ENCODE measurements at places on chromosomes 7 and 10. TPM values are rescaled to one million over a fixed set of nuclear protein-coding genes. Genes with fewer than 3 reads are reported as not detected.

DNA sequence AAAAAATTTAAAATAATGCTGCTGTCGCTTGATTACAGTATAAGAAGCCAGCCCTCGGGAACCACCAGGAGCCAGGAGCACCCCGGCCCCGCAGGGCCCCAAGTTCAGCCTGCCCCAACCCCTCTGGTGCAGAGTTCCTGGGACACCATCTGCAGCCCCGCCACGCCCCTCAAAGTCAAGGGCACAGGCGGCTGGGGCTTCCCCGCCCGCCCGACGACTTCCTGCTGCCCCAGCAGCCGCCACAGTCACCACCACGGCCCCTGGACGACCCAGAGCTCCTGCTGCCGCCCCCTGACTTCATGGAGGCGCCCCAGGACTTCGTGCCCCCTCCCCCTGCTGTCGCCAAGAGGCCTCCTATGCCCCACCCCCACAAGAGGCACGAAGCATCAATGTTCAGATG, 103.6 kb upstream of the PDSS1 start:
- no peaks in the 10 kb centered on the region for H3K36me3 ChIP-seq
- H3K27ac ChIP-seq, result no peak overlapping the region
- H3K4me3 ChIP-seq, result no peak overlapping the region
- no peak for DNase-seq
- no peaks in the 10 kb centered on the region for H3K27me3 ChIP-seq
- no peaks in the 10 kb centered on the region for H3K4me1 ChIP-seq

- H3K36me3 ChIP-seq, result no peaks in the 10 kb centered on the region
- H3K27ac ChIP-seq, result no peak overlapping the region
- H3K27me3 ChIP-seq, result no peaks in the 10 kb centered on the region
- H3K4me3 ChIP-seq, result no peak overlapping the region
- no peaks in the 10 kb centered on the region for H3K4me1 ChIP-seq
- no peak for DNase-seq
Observed at GRCh38 chr7:50982626-50983025, 199.9 kb upstream of the GRB10 start.

TMEM213 gene
- not detected for total RNA-seq

DNA sequence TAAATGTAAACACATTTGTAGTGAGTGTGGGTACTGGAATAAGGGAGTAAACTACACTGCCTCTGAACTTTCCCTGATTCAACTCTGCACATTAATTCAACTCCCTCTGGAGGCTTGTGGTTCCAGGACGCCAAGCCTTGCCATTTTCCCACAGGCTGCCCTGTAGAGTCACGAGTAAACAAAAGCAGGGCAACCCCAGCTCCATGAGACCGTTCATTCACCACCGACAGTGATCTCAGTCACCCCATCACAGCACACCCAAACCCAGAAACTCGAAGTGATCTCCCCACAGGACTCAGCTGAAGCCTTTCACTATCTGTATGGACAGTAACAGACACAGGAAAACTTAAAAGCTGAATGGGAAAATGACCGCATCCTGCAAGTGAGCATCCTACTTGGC, 218.8 kb upstream of the FRMD4A start:
- no peak overlapping the region for H3K27ac ChIP-seq
- peaks cover 8% of the 10 kb centered on the region for H3K4me1 ChIP-seq
- H3K27me3 ChIP-seq, result no peaks in the 10 kb centered on the region
- peaks cover 10% of the 10 kb centered on the region for H3K36me3 ChIP-seq
- no peak overlapping the region for H3K4me3 ChIP-seq
- no peak for DNase-seq

DNA sequence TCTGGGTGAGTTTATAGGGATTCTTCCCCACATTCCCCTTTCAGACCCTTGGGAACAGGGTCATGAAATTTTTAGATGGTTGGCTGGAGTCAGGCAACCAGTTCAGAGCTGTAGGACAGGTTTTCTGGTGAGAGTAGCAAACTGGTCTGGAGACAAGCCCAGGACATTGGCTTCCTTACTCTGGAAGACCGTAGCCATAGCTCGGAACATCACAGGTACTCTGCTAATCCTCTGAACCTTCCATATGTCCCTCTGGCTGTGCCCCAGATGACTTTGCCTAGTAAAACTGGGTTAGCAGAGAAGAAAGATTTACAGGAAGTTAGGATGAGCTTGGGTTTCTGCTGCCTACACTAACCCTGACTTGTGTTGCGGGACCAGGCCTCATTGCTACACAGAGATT, 104.5 kb upstream of the MKLN1 start:
- no peaks in the 10 kb centered on the region for H3K36me3 ChIP-seq
- H3K4me1 ChIP-seq, result peaks cover 21% of the 10 kb centered on the region
- no peak overlapping the region for H3K27ac ChIP-seq
- H3K4me3 ChIP-seq, result no peak overlapping the region

DNA sequence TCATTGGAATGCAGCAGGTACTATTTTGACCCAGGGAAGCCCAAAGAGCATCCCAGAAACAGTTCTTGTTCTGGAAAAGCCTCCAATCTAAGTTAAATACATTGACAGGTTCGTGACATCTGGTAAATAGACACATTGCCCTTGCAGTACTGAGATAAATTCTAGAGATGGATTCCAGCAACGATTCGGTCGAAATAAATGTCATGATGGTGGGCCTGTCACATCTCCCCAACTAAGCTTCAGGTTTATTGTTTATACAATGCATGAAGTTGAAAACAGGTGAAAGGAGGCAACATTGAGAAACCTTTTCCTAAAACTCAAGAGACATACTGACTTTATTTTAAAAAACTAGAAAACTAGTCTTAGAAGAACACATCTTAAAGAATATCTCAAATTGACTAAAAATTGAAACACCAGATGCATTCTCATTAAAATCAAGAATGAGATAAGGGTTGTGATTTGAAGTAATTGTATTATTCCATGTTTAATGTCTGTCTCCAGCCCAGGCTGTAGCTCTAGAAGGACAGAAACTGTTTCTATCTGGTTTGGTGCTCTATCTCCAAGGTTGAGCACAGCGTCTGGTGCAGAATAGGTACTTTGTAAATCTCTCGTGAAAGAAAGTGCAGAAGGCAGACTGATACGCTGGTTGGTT, 114.0 kb downstream of the CABCOCO1 start:
- H3K36me3 ChIP-seq, result no peaks in the 10 kb centered on the region
- DNase-seq, result no peak
- H3K27ac ChIP-seq, result no peak overlapping the region
- H3K27me3 ChIP-seq, result no peaks in the 10 kb centered on the region

DNA sequence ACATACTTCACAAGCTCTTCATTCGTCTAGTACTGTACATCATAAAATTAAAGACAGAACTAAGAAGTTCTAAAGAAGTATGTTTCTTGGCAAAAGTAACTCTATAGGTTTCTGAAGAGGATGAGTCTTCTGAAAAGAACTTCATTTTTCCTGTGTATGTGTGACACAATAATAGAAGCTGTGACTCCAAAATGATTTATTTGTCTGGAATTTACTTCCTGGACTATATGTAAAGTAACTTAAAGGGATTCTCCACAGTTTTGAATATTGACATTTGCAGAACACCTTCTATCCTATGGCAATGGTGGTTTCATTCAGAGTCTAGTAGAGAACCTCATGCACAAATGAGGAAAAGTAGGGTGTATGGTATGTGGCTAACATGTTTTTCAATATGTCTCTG, 19.8 kb upstream of the CLDN12 start:
- no peak overlapping the region for H3K27ac ChIP-seq
- H3K36me3 ChIP-seq, result no peaks in the 10 kb centered on the region
- no peak for DNase-seq
- H3K4me1 ChIP-seq, result no peaks in the 10 kb centered on the region
- no peaks in the 10 kb centered on the region for H3K27me3 ChIP-seq

DNA sequence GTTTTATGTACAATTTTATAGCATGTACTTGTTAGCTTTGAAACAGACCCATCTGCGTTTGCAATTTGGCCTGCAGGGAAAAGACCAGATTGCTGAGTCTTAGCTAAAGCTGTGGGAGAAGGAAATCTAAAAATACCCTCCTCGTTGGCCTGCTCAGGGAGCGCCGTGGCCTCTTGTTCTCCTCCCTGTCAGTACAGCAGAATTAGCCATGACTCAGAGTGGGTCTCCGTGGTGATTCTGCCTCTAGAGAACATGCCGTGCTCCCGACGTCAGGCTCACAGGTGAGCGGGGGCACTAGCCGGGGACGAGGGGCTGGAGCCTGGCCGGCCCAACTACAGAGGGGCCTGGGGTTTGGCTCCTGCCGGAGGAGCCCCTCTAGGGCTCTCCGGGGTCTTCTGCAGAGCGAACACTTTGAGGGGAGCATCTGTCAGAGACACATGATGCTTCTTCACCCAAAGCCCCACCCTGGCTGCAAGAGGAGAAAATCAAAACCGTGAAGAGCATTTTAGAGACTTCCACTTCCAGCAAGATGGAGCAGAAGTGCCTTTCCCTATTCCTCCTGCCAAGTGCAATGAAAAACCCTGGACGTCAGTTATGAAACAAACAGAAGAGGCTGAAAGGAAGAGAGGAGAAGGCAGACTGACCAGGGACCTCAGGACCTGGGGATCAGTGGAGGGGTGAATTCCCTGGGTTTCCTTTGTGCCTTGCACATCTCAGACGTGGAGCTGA, 98.9 kb downstream of the LHPP start:
- no peaks in the 10 kb centered on the region for H3K36me3 ChIP-seq
- DNase-seq, result no peak
- no peaks in the 10 kb centered on the region for H3K4me1 ChIP-seq
- no peak overlapping the region for H3K27ac ChIP-seq
- no peaks in the 10 kb centered on the region for H3K27me3 ChIP-seq

DNA sequence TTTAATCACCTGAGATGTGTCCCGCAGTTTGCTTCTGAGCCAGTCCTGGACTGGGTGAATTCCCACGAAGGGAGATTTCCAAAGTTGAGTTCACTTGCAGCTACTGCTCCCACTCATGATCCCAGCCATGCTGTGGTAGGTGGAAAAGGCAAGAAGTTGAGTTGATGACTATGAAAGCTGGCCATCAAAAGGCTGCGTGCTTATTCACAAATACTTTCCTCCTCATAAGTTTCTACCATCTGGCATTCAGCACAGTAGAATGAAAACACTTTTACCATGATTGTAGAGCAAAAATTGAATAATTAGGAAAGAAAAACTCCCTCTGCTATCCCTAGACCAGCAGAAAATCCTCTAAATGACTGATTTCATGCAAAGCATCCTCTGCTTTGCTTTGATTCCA, 281.8 kb downstream of the INHBA start:
- DNase-seq, result no peak
- no peak overlapping the region for H3K4me3 ChIP-seq
- H3K27ac ChIP-seq, result no peak overlapping the region
- H3K36me3 ChIP-seq, result no peaks in the 10 kb centered on the region
- H3K4me1 ChIP-seq, result no peaks in the 10 kb centered on the region

All from GM12878 (cell line).